ENCODE measurements at places on chromosomes 1 and 21.

GRCh38 chr1:117695796-117696490 is 90.1 kb downstream of the TENT5C start:
- DNase-seq, result peak; percentile 90

DNA sequence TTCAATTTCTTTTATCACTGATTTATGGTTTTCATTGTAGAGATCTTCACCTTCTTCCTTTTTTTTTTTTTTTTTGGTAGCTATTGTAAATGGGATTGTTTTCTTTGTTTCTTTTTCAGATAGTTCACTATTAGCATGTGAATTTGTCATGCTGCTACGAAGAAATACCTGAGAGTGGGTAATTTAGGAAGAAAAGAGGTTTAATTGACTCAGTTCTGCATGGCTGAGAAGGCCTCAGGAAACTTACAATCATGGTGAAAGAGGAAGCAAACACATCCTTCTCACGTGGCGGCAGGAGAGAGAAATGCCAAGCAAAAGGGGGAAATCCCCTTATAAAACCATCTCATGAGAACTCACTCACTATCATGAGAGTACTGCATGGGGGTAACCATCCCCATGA is 66.4 kb downstream of the DAB1 start:
- DNase-seq, result no peak

- DNase-seq, result no peak
These were observed 24.2 kb downstream of the CEP170 start for GRCh38 chr1:243230914-243231313.

DNA sequence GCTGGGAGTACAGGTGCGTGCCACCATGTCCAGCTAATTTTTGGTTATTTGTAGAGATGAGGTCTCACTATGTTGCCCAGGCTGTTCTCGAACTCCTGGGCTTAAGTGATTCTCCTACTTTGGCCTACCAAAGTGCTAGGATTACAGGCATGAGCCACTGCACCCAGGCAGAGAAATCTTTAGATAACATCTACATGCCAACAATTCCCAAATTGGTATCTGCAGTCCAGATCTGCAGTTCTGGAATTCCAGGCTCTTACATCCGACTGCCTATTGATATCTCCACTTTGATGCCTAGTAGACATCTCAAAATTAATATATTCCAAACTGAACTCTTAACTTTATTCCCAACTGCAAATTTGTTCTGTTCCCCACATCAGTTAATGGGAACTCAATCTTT is 23.3 kb downstream of the INAVA start:
- no peak for DNase-seq

DNA sequence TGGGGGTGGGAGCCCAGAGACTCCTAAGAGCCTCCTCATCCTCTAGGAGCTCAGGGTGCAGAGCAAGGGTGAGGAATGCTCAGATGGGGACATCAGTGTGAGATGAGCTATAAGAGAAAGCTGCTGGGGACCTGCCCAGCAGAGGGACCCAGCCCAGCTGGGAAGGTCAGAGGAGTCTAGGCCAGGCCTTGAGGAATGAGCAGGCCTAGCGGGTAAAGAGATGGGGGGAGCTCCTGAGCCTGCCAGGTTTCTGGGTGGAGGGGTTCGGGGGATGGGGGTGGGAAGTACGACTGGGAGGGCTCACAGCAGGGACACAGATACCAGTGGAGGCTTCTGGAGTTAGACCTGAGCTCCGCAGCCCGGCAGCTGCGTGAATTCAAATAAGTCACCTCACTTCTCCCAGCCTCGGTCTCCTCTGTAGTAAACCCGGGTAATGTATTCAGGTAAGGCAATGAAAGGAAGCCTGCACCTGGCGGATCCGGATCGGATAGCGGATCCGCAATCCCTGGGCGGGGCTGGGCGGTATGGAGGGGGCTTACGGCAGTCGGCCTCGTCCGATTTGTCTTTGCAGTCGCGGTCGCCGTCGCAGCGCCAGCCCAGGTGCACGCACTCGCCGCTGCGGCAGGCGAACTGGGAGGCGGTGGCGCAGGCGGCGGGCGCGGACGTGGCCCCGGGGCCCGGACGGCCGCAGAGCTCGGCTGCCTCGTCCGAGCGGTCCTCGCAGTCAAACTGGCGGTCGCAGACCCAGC is 38.0 kb upstream of the MAGOH start:
- DNase-seq, result no peak

GRCh38 chr1:143720087-143721023 is 251.4 kb downstream of the FAM72C start:
- no peak for DNase-seq

GRCh38 chr1:190507357-190507756 is 29.7 kb upstream of the BRINP3 start:
- DNase-seq, result no peak

DNA sequence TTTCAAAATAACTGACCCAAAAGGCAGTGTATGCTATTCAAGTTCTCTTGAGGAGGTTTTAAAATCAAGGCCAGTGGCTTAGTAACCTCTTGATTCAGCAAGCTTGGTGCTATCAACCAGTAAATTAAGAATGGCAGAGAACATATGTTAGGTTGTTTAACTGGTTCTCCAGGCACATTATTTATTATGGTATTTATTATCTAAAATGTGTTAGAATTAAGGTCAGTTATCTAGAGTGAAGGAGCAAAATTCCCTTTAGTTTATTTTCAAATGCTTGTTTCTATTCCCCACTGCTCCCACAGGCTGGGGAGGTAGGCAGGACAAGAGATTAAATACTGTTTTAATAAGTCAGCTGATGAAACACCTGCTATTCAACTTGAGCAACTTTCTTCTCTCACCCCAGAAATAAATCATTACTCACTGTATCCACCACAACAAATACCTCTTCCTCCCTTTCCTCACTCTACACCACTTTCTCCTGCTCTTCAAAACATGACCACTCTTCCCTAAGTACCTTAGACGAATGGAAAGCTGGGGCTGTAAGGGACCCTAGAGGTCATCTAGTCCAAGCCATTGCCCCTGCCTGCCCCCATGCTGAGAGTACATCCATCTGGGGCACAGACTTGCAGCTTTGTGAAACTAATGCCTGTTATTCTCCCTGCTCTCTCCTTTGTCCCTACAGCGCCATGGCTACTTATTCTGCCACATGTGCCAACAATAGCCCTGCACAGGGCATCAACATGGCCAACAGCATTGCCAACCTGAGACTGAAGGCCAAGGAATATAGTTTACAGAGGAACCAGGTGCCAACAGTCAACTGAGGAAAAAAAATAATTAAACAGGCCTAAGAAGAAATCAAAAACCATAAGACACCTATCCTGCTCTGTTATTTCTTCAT is 71.7 kb downstream of the PRRX1 start:
- DNase-seq, result no peak

- no peak for DNase-seq
These were observed 197.7 kb downstream of the ROR1 start for GRCh38 chr1:63971557-63971956.

GRCh38 chr21:29300807-29301138 is 2.1 kb downstream of the BACH1 start:
- no peak for DNase-seq

DNA sequence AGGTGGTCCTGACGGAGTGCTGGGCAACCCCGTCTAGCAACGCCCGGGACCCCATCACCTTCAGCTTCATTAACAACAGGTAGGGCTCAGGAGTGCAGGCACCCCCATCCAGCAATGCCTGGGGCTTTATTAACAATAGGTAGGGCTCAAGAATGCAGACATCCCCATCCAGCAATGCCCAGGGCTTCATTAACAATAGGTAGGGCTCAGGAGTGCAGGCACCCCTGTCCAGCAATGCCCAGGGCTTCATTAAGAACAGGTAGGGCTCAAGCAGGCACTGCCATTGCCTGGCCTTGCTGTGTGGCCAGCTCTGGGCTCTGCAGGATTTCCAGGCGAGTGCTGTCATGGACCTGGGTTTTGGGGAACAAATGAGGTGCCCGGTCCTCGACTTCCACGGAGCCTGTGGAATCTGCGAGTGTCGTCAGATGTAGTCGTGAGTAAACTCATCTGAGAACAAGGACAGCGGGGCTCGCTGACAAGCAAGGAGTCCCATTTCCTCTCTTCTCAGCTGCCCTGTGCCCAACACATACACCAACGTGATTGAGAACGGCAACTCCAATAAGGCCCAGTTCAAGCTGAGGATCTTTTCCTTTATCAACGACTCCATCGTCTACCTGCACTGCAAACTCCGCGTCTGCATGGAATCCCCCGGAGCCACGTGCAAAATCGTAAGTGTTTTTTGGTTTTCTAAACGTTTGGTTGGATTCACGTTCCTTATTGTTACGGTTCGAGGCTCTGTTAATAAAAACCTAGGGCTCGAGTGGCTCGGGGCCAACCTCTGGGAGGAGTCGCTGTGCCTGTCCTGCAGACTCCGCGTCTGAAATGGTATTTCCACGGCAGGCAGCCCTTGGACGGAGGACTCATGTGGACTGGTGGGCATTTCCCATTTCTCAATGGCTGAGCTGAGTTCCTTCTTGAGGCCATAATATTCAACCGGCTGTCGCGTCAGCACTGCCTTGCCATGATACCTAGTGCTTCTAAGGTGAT is 56.3 kb downstream of the UMODL1 start:
- DNase-seq, result no peak

DNA sequence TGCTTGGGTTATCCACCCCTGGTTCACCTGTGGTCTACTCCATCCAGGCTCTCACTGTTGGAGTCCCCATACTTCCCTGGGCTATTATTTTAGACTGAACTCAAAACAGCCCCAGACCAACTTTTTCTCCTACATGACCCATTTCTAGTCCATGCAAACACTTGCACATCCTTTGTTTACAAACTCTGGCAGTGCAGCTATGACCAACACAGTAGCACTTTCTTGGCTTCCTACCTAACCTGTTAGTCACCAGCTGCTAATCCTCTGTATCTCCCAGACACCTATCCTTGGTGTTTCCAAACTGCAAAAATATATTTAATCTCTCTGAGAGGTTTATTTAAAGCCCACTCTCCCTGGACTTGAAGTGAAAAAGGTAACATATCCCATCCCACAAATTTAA is 90.8 kb downstream of the DDAH1 start:
- DNase-seq, result peak; percentile 77

- DNase-seq, result no peak
These were observed 246.4 kb upstream of the LRRC7 start for GRCh38 chr1:69321311-69321710.

GRCh38 chr21:15365751-15366392 is 301.1 kb upstream of the NRIP1 start:
- no peak for DNase-seq

DNA sequence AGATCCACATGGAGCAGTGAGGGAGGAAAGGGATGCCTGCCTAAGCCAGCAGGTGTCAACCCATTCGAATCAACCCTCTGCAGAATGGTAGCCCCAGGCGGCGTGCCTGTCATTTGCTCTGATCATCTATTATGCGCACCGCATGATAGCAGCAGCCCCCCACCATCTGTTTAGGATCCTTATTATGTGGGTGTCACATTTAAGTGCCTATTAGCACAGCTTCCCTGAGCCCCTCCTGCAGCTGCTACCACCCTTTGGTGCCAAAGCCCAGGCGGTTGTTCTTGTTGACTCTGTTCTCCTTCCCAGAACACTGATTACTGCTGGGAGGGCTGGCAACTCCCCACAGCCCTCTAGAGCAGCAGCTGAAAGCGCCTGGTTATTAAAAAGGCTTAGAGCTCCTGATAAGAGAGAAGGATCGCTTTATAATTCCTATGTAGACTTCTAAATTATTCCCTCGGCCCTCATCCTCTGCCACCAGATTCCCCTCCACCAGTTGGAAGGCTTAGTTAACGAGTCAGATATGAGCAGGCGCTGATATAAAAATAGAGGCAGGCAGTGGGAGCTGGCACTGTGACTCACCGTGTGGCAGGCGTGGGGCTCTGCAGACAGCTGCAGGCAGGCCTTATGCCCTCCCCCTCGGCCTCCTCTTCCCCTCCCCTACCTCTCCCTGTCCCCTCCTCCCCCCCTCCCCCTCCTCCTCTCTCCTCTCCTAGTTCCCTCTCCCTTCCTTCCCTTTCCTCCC is 23.0 kb downstream of the ACTA1 start:
- DNase-seq, result peak; percentile 14

DNA sequence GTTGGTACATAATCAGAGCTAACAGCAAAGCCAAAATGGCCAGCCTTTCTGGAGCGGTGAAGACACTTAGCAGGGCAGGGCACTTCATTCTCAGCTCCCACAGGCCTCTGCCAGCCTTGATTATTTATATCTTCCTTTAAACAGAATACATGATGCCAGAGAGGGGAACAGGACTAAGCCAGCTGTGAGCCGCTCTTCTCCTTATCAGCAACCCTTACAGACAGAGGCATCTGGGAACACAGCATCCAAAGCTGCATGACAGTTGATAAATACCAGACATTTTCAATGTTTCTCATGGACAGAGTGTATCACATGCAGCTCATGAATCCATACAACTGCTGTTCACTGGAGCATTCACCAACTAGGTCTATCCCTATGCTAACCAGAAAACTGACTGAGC is 29.1 kb downstream of the DNAJC11 start:
- DNase-seq, result no peak

DNA sequence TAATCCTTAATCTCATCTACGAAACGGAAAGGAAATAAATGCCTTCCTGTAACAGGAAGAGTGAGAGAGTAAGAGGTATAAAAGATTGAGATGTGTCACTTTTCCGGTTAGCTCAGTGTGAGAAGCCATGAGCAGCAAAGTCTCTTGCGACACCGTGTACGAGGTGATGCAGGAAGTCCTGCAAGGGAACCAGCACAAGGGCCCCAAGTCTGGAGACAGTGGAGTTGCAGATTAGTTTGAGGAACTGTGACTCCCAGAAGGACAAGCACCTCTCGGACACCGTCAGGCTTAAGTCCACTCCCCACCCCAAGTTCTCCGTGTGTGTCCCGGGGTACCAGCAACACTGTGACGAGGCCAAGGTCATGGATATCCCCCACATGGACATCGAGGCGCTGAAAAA is 592.3 kb upstream of the ADGRL2 start:
- DNase-seq, result no peak

DNA sequence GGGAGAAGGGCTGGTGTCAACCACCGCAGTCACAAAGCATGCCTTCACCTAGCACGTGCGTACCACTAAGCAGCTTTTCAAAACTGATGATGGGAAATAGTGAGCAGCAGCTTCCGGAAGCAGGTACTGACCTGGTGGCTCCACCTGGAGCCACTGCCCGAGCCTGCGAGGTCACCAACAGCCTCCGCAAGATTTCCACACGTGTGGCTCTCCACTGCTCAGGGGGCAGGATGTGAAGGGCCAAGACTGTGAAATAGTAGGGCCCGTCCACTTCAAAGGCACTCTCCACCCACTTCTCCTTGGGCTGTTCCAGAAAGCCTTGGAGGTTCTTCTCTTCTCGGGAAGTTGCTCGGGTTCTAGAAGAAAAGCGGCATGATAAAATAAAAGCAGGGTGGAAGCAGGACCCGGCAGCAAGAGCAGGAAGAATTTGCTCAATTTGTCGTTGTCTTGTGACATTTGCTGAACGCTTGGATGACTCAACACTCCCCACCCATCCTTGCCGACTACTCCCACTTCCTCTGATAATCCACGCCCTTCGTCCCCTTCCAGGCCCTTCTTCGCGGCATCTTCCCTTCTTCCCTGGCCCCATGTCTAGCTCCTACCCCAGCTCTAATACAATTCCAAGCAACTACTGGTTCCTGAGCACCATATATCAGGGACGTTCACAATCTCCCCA is 124.9 kb upstream of the IFFO2 start:
- DNase-seq, result no peak

- DNase-seq, result no peak
These were observed 10.1 kb downstream of the YARS1 start for GRCh38 chr1:32806910-32807523.

Data from non-pigmented ciliary epithelial cell (primary cell).